Renal cortical epithelial cell (primary cell): ENCODE measurements at places on chromosomes 12 and 14. TPM values are rescaled to one million over a fixed set of nuclear protein-coding genes. Genes with fewer than 3 reads are reported as not detected.

NYNRIN gene
- 2.4 and 4.3 TPM in 2 replicates for total RNA-seq

MANSC1 gene
- 0.35 and 1.8 TPM in 2 replicates for total RNA-seq

TAS2R14 gene
- total RNA-seq = 1.4 and 7.1 TPM in 2 replicates

AMN gene
- total RNA-seq = 1.4 and 2.5 TPM in 2 replicates

ZBTB25 gene
- 4.7 and 12.9 TPM in 2 replicates for total RNA-seq

TRIM9 gene
- 0.69 and 2.9 TPM in 2 replicates for total RNA-seq

GPATCH2L gene
- total RNA-seq = 85.6 and 101 TPM in 2 replicates

ACSM4 gene
- total RNA-seq = not detected in 2 replicates

ASCL1 gene
- total RNA-seq = not detected in 2 replicates

TMCC3 gene
- 10.3 and 19.4 TPM in 2 replicates for total RNA-seq

MGP gene
- 0.35 and 0.80 TPM in 2 replicates for total RNA-seq

HOXC9 gene
- 5.9 and 6.5 TPM in 2 replicates for total RNA-seq

RTL1 gene
- total RNA-seq = not detected in 2 replicates

WIF1 gene
- not detected in 2 replicates for total RNA-seq

PRH2 gene
- total RNA-seq = not detected in 2 replicates

TEX22 gene
- total RNA-seq = under 0.01 and 0.60 TPM in 2 replicates

KRT83 gene
- total RNA-seq = not detected in 2 replicates

PGF gene
- 0.35 and 0.69 TPM in 2 replicates for total RNA-seq

ADAM21 gene
- 1.7 TPM in 2 replicates for total RNA-seq

NRXN3 gene
- 1.2 and 2.9 TPM in 2 replicates for total RNA-seq

AREL1 gene
- 40.1 and 64.6 TPM in 2 replicates for total RNA-seq

RPGRIP1 gene
- 0.05 TPM in 1 of 2 replicates, not detected in the other for total RNA-seq

PTGDR gene
- not detected in 2 replicates for total RNA-seq

TMEM119 gene
- total RNA-seq = not detected in 2 replicates

ART4 gene
- total RNA-seq = 1.0 TPM in 1 of 2 replicates, not detected in the other

RFLNA gene
- 19.2 and 56.8 TPM in 2 replicates for total RNA-seq

PLCZ1 gene
- total RNA-seq = 0.69 TPM in 1 of 2 replicates, not detected in the other

HIGD1C gene
- total RNA-seq = not detected in 2 replicates

BCL2L14 gene
- total RNA-seq = 0.17 and 0.40 TPM in 2 replicates

PRICKLE1 gene
- 11.6 and 130 TPM in 2 replicates for total RNA-seq

CACNA2D4 gene
- 0.17 and 0.20 TPM in 2 replicates for total RNA-seq

FIGNL2 gene
- 0.52 and 5.5 TPM in 2 replicates for total RNA-seq

B4GALNT3 gene
- total RNA-seq = 0.94 and 3.1 TPM in 2 replicates

NXPH4 gene
- total RNA-seq = 0.40 TPM in 1 of 2 replicates, not detected in the other

HOXC12 gene
- total RNA-seq = not detected in 2 replicates

INHBC gene
- not detected in 2 replicates for total RNA-seq
